ENCODE measurements at places on chromosomes 7 and 10.

- no peak for DNase-seq
Measured at GRCh38 chr10:97356318-97356914, 21.9 kb upstream of the FRAT2 start.

DNA sequence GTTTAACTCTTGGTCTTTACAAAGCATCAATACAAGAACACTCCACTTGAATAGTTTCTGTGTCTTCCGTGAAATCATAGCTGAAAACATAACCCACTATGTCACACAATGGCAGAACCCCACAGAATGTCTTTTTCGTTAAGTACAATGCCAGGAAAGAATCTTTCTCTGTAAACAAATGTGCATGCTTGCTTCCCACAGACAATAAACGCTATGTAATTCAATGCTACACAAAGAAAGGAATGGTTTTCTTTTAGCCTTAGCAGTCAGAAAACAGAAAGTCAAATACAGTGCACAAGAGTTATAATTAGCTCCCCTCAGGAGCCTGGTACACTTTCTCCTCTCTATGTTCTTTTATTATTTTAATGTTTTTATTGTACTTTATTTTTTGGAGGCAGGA is 186.1 kb downstream of the SRPK2 start:
- peak; percentile 50 for DNase-seq

GRCh38 chr7:12281038-12281437 is 69.9 kb downstream of the TMEM106B start:
- DNase-seq = peak; percentile 2

GRCh38 chr10:23338155-23338828 is 6.3 kb downstream of the C10orf67 start:
- no peak for DNase-seq

- no peak for DNase-seq
Measured at GRCh38 chr7:150371131-150371995, 2.7 kb downstream of the REPIN1 start.

All from astrocyte of the hippocampus (primary cell).